ENCODE measurements at places on chromosomes 2 and 18.
A peak's percentile ranks its signal among the peaks of the same experiment; 100 is the strongest.

DNA sequence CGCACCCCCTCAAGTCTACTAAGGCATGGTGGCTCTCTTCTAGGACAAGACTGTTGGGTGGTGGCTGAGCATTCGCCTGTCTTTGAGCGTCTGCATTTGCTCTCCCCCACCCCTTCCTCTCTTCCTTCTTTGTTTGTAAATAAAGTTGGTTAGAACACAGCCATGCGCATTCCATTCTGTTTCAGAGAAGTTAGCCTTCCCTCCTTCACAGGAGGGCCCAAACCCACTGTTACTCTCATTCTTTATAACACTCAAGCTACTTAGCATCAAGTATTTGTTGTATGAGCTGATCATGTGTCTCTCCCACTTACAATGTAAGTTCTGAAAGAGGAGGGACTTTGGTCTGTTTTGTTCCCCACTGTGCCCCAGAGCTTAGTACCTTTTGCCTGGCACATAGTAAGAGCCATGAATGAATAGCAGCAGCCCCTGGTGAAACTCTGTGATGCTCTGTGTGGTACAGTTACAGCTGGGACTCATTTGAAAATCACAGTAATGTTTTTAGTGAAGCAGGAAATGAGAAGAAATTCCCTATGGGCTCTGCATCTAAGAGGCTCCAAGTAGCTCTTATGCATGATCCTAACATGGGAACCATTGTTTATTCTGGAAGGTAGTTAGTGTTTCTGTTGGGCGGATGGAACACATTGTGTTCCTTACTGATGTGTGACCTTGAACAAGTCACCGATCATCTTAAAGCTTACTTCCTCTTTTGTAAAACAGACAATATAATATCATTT is 7.7 kb downstream of the MGAT5 start:
- DNase-seq, result no peak

DNA sequence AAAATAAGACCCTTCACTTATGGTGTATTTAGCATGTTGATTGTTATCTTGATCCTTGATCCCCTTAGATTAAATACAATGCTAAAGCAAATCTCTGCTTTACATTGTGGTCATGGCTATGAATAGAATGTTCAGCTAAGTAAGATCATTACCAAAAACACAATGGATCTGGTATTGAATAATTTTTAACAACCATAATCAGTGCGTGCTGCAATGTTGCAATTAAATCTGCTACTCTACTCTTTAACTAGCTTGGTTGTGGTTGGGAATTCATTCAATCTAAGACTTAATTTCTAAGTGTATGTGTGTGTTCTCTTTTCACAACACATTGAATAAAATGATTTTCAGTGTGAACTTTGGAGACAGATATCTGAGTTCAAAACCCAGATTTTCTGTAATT is 442.5 kb upstream of the ZNF804A start:
- no peak for DNase-seq

GRCh38 chr2:65360441-65360840 is 72.0 kb downstream of the SPRED2 start:
- no peak for DNase-seq

- no peak for DNase-seq
These were observed 57.8 kb upstream of the CYP26B1 start for GRCh38 chr2:72205504-72205881.

GRCh38 chr2:74290466-74291217 is 52.6 kb downstream of the SLC4A5 start:
- no peak for DNase-seq

DNA sequence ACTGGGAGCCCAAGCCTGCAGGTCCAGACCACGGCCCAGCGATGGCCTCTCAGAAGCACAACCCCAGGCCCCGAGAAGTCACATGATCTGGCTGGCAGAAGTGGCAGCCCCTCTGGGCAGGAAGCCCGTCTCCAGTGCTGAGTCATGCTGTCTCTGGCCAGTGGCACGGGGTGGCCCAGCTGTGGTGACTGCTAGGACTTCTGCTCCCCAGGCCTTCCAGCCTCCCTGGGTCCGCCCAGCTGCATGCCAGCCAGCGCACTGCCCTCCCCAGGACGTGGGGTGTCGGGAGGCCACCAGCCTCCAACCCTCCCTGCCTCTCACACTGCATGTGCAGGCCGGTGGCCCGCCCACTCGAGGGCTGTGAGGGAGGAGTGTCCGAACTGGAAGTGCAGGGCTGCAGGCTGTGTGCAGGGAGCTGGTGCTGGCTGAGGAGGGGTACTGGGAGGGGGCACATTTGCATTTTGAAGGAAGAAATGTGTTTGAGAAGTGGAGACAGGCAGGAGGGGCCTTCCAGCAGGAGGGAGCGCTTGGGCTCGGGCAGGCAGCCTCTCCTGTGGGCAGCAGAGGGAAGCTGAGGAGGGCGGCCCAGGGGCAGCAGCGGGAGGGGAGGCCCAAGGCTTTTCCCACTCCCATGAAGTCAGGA is 17.0 kb upstream of the HPCAL1 start:
- peak; percentile 93 for DNase-seq

DNA sequence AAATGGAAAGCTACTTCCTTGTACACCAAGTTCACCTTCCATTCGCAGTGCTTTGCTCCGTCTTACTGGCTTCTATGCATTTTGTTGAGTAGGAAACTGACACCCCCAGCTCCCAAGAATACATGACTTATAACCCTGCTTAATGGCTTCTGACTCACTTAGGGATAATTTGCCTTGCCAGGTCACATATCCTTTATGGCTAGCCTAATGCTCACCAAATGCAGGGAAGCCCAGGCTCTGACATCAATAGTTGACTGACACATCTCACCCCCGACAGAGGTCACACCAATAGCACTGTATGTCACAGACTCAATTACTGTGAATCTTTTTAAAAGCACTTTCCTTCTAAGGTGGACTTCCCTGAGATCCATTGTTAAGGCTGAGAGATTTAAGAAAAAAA is 147.2 kb downstream of the DTNA start:
- DNase-seq, result no peak

DNA sequence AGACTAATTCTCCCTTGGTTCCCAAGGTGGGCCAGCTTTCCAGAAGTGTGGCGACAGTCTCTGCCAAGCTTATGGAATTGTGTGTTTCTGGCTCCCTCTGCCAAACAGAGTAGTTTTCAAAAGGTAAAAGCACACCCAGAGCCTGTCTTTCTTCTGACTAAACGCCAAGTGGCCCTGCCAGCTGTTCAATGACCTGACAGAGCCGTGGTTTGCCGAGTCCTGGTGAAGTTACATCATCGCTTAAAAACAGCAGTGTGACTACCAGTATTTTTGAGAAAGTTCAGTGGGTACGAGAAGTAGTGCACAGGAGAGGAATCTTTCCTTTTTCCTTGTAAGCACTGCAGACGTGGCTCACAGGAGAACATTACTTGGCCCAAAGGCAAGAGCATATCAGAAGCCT is 1.9 kb downstream of the PER2 start:
- no peak for DNase-seq

GRCh38 chr2:120743657-120744056 is 8.0 kb downstream of the GLI2 start:
- no peak for DNase-seq

GRCh38 chr2:19607931-19608771 is 249.7 kb upstream of the OSR1 start:
- DNase-seq, result no peak

- DNase-seq, result no peak
These were observed 117.6 kb upstream of the CXCR4 start for GRCh38 chr2:136235546-136235945.
